ENCODE measurements at places on chromosomes 11 and 22. TPM values are rescaled to one million over a fixed set of nuclear protein-coding genes. Genes with fewer than 3 reads are reported as not detected.

The LDHAL6A gene
- not detected for total RNA-seq

The RAPSN gene
- total RNA-seq = 2.2 TPM

The ARVCF gene
- total RNA-seq = 25.4 TPM

The MUC5AC gene
- total RNA-seq = not detected

The PHLDA2 gene
- not detected for total RNA-seq

The SAC3D1 gene
- 5.6 TPM for total RNA-seq

The PTS gene
- total RNA-seq = 27.0 TPM

The LAMTOR1 gene
- 82.0 TPM for total RNA-seq

The FOLR1 gene
- 0.49 TPM for total RNA-seq

The CHRNA10 gene
- 1.0 TPM for total RNA-seq

The ANKK1 gene
- total RNA-seq = not detected

The DGAT2 gene
- total RNA-seq = 6.9 TPM

The MUC6 gene
- not detected for total RNA-seq

The GSTT2B gene
- total RNA-seq = 4.9 TPM

The TSPO gene
- 128 TPM for total RNA-seq

The FDXACB1 gene
- 0.93 TPM for total RNA-seq

The C11orf98 gene
- 31.1 TPM for total RNA-seq

The CCDC188 gene
- not detected for total RNA-seq

The SHANK3 gene
- total RNA-seq = 23.1 TPM

The CDKN1C gene
- 33.0 TPM for total RNA-seq

The HIKESHI gene
- total RNA-seq = 48.1 TPM
